ENCODE measurements at places on chromosomes 16 and 17. TPM values are rescaled to one million over a fixed set of nuclear protein-coding genes. Genes with fewer than 3 reads are reported as not detected.

Gene KRT13
- total RNA-seq, result not detected

Gene PERCC1
- total RNA-seq, result 0.77 TPM

Gene NOD2
- total RNA-seq, result 40.5 TPM

Gene GLIS2
- total RNA-seq, result not detected

Gene ASGR2
- 0.27 TPM for total RNA-seq

Gene SMIM5
- 2.4 TPM for total RNA-seq

Gene PRRT2
- 2.8 TPM for total RNA-seq

Gene SMARCD2
- 109 TPM for total RNA-seq

Gene GAS7
- total RNA-seq, result 3.3 TPM
